CD4-positive, alpha-beta T cell treated with Interleukin-1 beta for 1 hour (primary cell): ENCODE measurements at places on chromosomes 6 and 20.

DNA sequence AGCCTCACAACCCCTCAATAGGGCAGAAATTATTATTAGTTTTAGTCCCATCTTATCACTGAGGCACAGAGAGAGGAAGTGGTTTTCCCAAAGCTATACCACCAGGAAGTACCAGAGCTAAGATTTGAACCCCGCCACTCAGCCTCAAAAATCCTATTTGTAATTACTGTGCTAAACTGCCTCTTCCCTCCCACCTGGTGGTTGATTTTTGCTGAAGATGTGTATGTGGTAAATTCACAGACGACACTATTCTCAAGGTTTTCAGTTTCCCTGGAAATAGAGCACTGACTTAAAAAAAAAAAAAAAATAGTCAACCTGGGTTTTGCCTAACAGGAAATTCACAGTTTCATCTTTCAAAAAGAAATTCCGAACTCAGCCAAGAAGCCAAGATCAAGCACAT is 57.9 kb downstream of the TSHZ2 start:
- DNase-seq, result no peak

GRCh38 chr6:103456652-103457051 is 1403.1 kb downstream of the HACE1 start:
- no peak for DNase-seq

GRCh38 chr6:169406804-169407203 is 153.2 kb upstream of the THBS2 start:
- no peak for DNase-seq

GRCh38 chr20:9517297-9518162 is 3.1 kb downstream of the LAMP5 start:
- no peak for DNase-seq

DNA sequence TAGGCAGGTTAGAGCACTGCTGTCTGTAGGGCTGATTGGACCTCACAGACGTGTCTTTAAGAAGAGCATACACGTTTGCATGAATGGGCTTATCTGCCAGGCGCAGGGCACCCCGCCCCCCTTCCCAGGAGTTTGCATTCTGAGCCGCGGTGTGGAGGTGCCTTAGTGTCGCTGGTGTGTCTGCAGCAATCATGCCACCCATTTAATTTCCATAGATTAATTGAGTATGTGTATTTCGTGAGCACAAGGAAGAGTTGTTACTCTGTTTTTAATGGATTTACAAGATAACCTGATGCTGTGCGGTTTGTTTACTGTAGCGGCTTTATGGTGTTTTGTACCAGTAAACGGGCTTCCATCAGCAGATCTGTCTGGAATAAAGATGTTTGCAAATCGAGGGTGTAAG is 107.7 kb downstream of the ZDHHC14 start:
- no peak for DNase-seq

GRCh38 chr20:36002855-36003254 is 34.5 kb downstream of the CNBD2 start:
- no peak for DNase-seq

DNA sequence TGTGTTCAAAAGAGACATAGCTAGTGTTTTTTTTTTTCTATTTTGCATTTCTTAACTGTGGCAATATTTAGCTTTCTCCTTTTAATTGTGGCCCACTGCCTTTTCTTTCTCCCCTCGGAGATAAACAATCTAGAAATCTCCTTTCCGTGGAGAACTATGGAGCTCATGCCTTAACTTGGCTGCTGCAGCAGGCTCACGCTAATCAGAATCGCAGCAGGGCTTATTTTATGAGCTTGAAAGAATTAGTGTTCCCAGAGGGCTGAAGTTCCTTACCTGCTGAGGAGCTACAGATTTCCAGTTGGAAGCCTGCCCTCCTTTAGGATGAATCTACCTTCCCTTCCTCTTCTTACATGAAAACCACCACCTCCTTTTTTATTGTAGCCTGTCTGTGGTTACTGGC is 35.6 kb downstream of the CTNNBL1 start:
- no peak for DNase-seq

- DNase-seq, result no peak
Measured at GRCh38 chr6:1322696-1323219, 10.9 kb downstream of the FOXQ1 start.

DNA sequence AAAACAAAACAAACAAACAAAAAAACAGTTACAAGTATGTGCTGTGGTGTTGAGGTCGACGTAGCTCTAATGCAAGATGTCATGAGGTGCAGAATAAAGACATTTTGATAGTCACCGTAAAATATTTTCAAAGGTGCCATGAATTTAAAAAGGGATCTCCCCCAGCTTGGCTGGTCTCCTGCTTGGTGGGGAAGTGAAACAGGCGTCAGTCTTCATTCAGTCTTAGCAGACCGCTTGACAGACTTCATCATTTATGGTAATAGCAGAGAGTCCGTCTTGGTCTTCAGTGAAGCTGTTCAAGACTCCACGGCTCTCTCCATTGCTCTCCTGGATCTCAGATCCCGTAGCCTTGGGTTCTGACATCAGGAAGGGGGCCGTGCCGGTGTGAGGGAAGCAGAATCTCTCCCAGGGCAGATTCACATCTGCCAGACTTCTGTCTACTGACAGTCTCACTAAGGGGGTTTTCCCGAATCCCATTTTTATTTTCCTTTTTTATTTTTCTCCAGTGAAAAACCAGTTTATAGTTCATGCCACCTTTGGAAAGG is 1.6 kb downstream of the SLC24A3 start:
- DNase-seq, result no peak

DNA sequence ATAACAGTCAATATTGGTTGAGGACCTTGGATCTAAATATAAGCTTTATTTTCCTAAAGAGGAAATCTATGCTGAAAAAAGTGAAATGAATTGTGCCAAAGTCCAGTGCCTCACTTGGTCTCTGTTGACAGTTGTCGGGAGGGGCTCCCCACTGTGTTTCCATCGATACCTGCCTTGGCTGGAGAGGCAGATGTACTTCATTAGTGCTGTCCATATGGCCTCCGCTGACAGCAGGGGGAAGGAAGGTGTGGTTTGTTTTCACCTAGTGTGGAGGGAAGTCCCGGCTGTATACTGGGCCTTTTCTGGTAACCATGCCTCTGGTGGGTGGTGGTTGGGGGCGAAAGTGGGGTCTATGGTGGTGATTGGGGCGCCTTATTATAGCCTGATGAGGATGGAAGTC is 42.7 kb downstream of the CD2AP start:
- no peak for DNase-seq

- no peak for DNase-seq
Measured at GRCh38 chr6:150517175-150517574, 82.5 kb upstream of the PLEKHG1 start.

GRCh38 chr6:44075647-44076355 is 51.5 kb downstream of the MRPL14 start:
- DNase-seq, result no peak

GRCh38 chr6:4920914-4921410 is 82.9 kb downstream of the RPP40 start:
- DNase-seq, result no peak

GRCh38 chr6:16223362-16223761 is 15.0 kb upstream of the GMPR start:
- DNase-seq, result no peak

GRCh38 chr6:136429264-136430065 is 120.8 kb downstream of the MAP7 start:
- no peak for DNase-seq

GRCh38 chr20:38139977-38140753 is 24.9 kb downstream of the TGM2 start:
- DNase-seq, result no peak

DNA sequence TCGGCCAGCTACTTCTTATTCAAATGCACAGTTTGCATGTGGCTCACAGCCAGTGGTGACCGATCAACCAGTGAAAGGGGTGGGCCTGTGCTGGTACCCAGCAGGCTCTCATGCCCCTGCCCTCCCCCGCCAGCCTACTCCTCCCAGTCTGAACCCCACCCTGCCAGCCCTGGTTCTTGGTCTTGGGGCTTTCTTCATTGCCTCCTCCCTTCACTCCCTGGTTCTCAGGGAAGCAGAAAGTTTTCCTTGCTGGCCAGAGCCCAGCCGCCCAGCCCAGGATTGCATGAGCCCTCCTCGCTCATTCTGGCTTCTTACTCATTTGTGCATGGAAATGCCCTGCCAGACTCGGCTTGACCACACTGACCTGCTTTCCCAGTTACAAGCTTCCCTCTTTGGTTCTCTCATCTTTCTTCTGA is 40.8 kb downstream of the KCNK17 start:
- DNase-seq, result no peak

GRCh38 chr6:31401403-31401802 is 2.0 kb upstream of the MICA start:
- DNase-seq, result no peak

- DNase-seq, result no peak
Measured at GRCh38 chr6:84728602-84729001, 35.8 kb downstream of the TBX18 start.

DNA sequence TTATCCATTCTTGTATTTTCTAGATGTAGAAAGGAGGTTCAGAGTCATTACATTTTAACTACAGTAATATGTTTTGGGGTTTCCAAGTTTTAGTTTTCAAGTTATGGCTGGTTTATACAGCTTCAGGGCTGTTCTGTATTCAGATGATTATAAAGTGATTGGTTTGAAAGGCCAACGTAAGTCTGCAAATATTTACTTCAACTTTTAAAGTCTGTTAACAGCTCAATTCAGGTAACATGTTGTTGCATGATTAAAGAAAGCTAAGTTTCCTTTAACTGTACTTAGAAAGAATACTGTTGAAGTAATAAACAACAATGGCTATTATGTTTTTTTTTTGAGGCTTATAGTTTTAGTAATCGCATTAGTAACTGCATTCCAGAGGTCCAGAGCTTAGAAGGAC is 22.8 kb upstream of the GCLC start:
- DNase-seq, result no peak

- no peak for DNase-seq
Measured at GRCh38 chr6:138245751-138246150, 27.5 kb upstream of the PBOV1 start.

- DNase-seq, result no peak
Measured at GRCh38 chr20:45114465-45115385, at the start of gene WFDC5. Gene WFDC5, minus strand, starts transcription at chr20:45115174. Its CDS starts 91 bp downstream, at chr20:45115083.

- DNase-seq, result no peak
Measured at GRCh38 chr6:13653296-13653695, 38.2 kb downstream of the NOL7 start.

DNA sequence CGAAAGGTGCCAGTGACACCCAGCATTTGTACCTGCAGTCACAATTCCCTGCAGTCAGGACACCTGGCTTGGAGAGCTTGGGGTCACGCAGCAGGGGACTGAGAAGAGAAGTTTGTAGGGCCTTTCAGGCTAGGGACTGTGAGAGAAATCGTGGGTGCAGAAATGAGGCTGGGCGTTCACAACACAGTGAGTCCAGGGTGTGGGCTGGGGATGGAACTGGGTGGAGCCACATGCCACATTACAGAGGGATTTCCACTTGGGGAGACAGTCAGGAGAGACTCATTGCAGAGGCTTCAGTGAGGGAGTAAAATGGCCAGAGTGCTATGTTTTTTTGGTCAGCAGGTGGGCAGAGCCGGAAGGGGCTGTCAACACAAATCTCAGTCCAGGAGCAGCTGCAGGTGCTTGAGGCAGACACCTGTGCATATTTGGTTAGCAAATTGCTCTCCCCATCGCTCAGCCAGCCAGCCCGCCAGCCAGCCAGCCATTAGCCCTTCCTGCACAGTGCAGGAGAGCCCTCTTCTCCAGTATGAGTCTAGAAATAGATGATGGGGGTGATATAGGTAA is 7.4 kb downstream of the ITPR3 start:
- DNase-seq, result no peak
